CMK (cell line): ENCODE measurements at places on chromosomes 5 and 9.

GRCh38 chr9:38229504-38230155 lies 160.6 kb upstream of the SHB start:
- DNase-seq, result no peak

GRCh38 chr9:68619636-68620035 lies 79.0 kb upstream of the TMEM252 start:
- DNase-seq, result no peak

DNA sequence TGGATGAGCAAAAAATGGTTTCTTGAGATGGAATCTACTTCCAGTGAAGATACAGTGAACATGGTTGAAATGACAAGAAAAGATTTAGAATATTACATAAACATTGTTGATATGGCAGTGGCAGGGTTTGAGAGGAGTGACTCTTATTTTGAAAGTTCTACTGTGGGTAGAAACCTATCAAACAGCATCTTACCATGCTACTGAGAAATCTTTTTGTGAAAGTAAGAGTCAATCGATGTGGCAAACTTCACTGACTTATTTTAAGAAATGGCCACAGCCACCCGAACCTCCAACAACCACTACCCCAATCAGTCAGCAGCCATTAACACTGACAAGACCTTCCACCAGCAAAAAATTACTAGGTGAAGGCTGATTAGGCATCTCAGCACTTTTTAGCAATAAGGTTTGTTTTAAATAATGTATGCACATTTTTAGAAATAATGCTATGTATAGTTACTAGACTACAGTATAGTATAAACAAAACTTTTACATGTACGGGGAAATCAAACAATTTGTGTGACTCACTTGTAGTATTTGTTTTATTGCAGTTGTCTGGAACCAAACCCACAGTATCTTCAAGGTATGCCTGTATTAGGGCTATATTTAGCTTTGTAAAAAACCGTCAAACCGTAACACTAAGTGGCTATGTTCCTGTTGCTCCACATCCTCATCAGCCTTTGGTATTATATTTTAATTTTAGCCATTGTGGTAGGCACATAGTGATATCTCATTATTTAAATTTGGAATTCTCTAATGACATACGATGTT lies 30.6 kb upstream of the ADAMTS6 start:
- DNase-seq, result no peak

DNA sequence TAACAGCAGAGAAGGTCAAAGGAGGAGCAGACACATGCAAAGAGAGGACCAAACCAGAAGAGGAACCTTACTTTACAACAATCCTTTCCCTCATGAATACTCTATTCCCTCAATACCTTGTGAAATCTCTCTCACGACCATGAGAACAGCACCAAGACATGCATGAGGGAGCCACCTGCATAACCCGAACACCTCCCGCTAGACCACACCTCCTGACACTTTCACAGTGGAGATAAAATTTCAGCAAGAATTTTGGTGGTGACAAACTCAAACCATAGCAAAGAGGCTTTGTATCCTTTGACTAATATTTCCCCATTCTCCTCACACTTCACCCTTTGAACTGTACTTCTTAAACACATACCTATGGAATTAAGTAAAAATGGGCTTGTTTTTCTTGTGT lies 101.7 kb downstream of the RORB start:
- DNase-seq, result no peak

- no peak for DNase-seq
Measured at GRCh38 chr9:34409154-34409553, 32.5 kb upstream of the MYORG start.
